Effector CD4-positive, alpha-beta T cell (primary cell): ENCODE measurements at places on chromosomes 5 and 9.

DNA sequence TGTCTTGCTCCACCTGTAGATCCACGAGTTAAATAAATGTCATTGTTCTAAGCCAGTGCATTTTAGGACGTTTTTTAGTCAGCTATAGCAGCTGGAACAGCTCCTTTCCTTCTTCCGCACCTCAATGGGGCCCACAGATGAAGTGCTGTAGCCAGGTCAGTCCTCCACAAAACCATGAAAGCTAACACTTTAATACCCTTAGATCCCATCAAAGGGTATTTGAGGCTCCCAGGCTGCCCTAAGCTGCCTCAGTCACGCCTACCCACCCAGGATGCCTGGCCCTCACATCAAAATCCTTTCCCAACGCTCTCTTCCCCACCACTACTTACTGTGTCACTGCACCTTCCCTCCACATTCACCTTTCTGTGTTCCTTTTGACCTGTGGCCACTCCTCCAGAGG lies 44.1 kb upstream of the ACO1 start:
- DNase-seq = no peak

DNA sequence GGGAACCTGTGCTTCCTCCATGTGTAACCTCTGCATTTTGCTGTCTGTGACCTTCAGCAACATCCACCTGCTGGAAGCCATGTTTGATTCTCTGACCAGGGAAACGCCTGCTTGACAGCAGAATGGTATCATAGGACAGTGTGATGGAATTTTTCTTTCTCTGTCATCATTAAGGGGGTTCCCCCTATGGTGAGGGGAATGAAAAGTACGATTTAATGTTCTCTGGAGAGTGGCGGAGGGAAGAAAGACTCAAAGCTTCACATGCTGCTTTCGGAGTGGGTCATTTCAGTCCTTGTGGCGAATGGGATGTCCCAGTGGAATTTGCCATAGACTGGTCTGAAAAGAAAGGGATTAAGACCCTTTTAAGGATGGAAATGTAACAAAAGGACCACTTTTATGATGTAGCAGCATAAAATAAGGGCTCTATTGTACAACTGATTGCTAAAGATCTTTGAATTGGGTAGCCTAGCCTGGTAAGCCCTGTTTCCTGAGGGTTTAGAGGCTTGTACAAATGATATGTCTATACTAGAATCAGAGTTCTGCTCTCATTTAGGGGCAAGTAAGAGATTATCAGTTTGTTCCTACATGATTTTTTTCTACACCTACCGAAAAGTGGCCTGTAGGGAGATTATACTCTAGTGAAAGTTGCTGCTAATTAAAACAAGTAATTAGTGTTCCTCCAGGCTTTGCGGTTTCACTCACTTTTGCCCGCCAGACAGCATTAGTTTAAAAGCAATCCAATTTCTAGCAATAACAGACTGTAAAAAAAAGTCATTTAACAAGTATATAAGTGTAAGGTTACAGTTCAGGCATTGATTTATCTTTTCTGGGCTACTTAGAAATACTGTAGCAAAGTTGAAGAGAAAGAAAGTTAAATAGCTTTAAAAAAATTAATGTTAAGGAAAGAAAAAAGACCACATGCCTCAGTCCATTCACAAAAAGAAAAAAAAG lies 904.5 kb downstream of the NR2F1-AS1 start:
- DNase-seq = no peak

DNA sequence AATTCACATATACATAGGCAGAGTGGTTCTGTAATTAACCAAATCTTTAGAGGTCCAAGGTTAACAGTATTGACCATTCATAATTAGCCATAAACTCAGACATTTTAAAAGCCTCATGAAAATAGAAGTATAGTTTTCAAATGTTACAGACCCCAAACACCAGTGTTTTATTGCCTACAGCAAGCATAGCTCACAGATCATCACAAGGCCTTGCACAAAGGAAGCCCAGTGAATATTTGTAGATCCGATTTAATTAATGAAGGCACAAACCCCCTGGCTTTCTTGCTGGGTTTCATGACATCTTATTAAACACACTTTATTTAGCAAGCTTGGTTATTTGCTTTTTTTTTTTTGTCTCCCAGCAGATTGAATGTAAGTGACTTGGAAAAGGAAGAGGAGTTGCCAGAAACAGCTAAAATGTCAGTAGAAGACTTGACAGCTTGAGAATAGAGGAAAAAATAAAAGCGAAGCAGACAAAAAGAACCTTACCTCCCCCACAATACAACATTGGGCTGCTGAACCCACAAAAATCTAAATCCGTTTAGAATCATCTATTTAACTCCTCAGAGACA lies 283.9 kb upstream of the TNC start:
- no peak for DNase-seq

DNA sequence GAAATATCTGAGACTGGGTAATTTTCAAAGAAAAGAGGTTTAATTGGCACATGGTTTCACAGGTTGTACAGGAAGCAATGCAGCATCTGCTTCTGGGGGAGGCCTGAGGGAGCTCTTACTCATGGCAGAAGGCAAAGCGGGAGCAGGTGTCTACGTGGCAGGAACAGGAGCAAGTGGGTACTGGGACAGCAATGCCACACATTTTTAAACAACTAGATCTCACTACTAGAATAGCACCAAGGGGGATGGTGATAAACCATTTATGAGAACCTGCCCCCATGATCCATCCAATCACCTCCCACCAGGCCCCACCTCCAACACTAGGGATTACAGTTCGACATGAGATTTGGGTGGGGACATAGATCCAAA lies 47.6 kb upstream of the HOMER1 start:
- no peak for DNase-seq

- DNase-seq = no peak
These were observed 406.6 kb downstream of the MAT2B start for GRCh38 chr5:163912046-163912445.

DNA sequence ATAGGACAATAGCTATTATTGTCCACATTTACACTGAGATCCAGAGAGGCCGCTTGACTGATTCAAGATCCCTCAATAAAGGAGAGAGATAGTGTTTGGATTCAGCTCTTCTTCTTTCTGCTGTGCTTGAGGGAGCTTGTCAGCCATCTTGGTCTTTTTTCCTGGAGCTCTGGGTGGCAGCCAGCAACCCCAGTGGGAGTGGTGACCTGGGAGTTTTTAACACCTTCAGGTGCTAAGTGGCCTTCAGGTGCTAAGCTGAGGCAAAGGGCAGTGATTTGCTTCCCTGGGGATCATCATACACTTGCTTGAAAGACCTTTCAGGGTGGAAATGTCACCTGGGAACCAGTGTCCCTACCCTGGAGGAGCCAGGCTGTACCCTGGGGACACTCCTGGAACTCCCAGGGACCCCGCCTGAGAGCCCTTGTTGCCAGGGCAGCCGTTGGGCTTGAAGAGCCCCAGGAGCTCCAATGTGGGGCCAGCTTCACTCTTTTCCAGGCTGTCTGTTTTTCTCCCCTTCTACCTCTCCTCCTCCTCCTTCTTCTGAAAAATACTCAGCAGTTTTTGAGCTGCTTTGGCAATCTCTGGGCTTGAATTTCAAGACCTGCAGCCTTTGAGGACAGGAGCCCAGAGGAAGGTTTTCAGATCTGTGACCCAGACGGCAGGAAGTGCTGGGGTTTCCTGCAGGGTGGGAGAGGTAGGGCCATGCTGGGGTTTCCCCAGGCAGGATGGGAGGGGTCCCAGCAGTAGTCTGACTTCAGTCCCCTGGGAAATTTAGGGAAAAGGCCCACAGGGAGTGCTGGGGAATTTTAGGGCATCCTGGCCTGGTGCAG lies 59.7 kb downstream of the FGF18 start:
- no peak for DNase-seq

- DNase-seq = no peak
These were observed at the start of gene FAXDC2 for GRCh38 chr5:154850255-154851062. TSS of gene FAXDC2 (minus strand) at chr5:154850603. CDS start at chr5:154838178, 12,425 bp downstream.
